ENCODE measurements at places on chromosomes 1 and 21.

GRCh38 chr1:166322470-166322869, 155.7 kb upstream of the FAM78B start:
- DNase-seq, result no peak

DNA sequence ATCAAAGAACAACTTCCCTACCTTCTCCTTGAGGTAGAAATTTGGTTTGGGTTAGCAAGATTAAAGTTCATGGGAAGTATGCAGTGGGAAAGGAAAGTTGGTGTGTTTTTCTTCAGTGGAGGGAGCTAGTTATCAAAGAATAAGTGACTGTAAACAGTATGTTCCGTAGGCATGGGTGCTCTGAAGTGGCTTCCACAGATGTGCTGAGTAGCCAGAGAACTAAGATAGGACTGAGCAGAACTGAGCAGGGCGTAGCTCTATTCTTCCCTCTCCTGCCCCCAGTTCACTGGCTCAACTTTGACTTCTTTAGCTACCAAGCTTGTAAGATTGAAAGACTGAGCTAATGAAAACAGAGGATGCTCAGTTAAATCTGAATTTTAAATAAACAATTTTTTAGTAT, 3.4 kb downstream of the ADCY10 start:
- no peak for DNase-seq

GRCh38 chr1:58966917-58967740, 183.3 kb upstream of the JUN start:
- no peak for DNase-seq

GRCh38 chr1:33228935-33229487, 27.3 kb upstream of the ZNF362 start:
- no peak for DNase-seq

DNA sequence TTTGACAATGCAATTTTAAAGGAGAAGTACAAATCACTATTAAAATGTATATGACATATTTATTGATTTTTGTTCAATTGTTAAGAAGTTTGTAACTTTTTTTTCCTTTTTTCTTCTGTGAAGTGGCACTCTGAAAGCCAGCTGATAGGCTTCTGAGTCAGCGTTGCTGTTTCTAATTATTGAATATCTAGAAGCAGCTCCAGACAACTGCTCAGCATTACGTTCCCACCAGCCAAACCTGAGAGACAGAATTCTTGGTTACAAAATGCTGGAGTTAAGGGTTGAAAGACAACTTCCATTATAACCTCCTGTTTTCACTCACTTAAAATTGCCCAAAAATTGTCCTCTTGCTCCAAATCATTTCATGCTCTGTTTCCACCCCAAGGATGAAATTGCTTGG, 31.4 kb upstream of the LMX1A start:
- no peak for DNase-seq

DNA sequence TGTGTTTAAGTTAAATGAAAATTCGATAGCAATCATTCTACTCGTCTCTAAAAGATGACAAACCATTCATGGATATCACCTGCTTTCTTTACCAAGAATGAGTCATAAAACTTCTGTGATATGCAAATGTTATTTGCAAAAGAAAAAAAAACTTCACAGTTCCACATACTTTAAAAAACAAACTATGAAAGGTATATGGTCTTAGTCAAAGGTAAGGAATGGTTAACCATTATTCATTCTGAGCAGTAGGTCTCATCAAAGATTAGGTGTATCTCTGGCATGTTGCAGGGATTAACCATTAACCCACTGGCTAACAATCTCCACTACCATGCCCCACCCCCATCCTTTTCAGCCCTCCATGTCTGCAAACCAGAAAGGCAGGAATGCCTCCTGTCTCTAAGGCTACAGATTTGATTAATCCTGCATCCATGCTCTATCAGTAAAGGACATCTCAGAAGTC, 44.4 kb downstream of the PTPN14 start:
- no peak for DNase-seq

DNA sequence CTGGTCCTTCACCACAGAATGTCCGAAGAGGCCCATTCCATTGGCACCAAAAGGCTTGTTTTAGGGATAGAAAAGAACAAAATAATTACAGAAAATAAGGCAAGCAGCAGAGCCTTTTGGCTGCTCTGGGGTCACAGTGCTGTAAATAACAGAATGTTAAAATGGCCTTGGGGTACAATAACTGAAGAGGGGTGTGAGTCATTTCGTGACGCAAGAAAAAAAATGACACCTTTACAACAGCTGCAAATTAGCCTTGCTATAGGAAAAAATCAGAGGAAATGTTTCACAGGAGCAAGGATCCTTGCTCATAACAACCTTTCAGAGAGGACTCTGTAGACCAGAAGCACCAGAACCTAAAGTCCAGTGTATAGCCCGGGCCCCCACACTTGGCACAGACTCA, 483.4 kb downstream of the OMA1 start:
- no peak for DNase-seq

GRCh38 chr1:154831462-154831861, 38.6 kb downstream of the KCNN3 start:
- no peak for DNase-seq

- no peak for DNase-seq
These were observed 218.0 kb upstream of the GALNT2 start for GRCh38 chr1:229848752-229849677.

DNA sequence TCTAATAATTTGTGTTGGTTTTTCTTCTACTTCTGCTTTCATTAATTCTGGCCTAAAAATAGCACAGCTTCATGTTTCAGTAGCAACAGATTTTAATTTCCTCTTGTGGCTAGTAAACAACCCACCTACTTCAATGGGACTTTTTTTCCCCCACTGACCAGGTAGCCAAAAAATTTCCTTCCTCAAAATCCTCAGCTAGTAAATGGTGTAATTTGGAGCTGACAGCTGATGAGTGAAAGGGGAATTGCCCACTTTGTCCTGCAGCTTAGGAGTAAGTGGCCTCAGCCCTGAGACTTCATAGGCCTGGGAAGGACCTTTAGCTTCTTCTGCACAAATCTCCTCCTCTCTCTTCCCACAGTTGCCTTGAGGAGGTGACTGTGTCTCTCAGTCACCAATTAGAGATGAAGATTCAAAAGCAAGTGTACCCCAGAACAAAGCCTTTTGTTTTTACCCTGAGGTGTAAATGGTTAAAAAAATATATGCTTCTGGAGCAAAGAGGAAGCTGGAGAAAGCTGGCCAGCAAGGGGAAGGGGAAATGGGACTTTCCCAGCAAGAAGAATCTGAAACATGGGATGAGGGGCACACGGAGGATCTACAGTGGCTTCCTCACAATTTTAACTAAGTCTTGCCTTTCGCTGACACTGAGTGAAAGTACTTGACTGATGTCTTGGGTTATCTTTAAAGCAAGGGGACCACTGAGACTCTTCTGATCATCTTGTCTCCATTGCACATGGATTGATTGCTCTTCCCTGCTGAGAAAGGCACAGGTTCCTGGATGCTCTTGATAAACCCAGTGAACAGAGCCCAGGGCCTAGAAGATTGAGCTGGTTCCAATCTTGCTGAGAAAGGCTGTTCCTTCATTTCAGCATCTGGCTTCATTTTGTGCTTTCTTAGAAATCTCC, 35.8 kb upstream of the VCAM1 start:
- DNase-seq, result no peak

GRCh38 chr1:64251971-64252370, 48.5 kb downstream of the UBE2U start:
- DNase-seq, result no peak

DNA sequence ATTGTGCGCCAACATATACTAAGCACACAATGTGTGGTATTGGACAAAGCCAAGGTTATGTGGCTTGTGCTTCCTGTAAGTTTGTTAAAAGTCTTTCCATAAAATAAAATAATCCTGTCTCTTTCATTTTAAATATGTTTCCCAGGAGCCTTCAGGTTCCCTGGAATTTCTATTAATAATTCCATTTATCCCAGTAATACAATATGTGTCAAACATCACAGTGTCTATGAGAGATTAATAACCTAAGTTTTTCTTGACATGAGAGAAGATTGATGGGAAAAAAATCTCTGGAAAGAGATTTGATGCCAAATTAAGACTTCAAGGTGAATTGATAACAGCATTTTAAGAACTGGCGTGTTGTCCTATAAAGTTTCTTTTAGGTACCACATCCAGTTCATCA, 507.0 kb downstream of the TTLL7 start:
- DNase-seq, result no peak

DNA sequence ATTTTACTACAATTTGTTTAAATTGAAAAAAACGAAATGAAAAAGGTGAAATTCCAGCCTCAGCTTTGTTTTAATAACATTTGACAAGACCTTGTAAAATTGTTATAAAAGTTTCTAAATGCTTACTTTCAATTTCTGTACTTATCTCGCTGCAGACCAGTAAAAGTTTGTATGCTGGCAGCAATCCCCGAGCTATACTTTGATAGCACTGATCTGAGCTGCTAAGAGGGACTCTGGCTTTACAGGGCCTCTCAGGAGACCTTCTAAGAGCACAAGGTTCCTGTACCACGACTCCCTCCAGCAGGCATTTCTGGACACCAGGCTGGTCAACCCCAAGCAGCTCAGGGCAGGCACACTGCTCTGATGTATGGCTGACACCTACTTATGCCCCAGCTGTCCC, 13.1 kb downstream of the STMN1 start:
- DNase-seq, result no peak

- DNase-seq, result no peak
These were observed 35.0 kb downstream of the USP24 start for GRCh38 chr1:55180075-55180670.
